Muscle of arm (tissue), 14 donors: ENCODE measurements at places on chromosomes 11 and 22. TPM values are rescaled to one million over a fixed set of nuclear protein-coding genes. Genes with fewer than 3 reads are reported as not detected.

The CNTF gene
- polyA plus RNA-seq = 1.0 TPM

The MYBPC3 gene
- polyA plus RNA-seq = 0.23 TPM

The SERHL2 gene
- polyA plus RNA-seq = 4.8 TPM

The NCAM1 gene
- polyA plus RNA-seq = 134 TPM

The SCGB1A1 gene
- not detected for polyA plus RNA-seq

The OR8G5 gene
- polyA plus RNA-seq = not detected

The GRM5 gene
- polyA plus RNA-seq = not detected

- no peak for DNase-seq
Observed at GRCh38 chr11:75248924-75249256, 8.3 kb downstream of the TPBGL start.

GRCh38 chr22:25109878-25110595 is 89.6 kb upstream of the CRYBB3 start:
- DNase-seq = no peak

DNA sequence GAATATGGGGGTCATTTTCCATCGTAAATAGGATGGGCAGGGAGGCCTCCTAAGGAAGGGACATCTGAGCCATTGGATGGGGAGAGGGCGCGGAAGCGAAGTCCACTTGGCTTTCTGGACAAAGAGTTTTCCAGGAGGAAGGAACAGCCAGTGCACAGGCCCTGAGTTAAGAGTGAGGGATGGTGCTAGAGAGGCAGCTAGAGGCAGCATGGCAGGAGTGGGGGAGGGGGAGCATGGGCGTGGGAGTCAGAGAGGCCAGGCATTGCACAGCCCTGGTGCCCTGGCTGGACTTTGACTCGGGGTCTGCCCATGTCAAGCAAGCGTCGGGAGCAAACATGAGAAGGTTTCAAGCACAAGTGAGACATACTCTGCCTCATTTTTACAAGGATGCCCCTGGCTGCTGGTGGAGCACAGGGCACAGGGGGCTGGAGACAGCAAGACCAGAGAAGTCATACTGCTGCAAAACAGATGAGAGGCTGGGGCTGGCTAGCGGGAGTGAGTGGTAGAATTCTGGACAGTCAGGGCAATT is 9.0 kb downstream of the GNAZ start:
- no peak for DNase-seq

DNA sequence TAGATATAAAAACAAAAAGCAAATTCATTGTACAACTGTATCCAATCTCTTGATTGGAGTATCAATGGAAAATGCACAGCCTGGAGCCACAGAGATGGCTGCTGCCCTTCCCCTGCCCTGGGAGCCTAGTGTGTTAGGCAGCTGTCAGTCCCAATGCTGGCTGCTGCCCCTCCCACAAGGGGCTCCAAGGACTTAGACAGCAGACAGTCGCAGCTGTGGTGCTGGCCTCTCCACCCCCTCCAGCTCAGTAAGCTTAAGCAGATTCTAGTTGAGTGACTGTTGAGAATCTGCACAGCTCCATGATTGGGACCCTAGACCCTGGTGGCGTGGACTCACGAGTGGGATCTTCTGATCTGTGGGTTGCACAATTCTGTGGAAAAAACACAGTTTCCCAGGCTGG is 1511.2 kb downstream of the FAM181B start:
- DNase-seq = no peak

DNA sequence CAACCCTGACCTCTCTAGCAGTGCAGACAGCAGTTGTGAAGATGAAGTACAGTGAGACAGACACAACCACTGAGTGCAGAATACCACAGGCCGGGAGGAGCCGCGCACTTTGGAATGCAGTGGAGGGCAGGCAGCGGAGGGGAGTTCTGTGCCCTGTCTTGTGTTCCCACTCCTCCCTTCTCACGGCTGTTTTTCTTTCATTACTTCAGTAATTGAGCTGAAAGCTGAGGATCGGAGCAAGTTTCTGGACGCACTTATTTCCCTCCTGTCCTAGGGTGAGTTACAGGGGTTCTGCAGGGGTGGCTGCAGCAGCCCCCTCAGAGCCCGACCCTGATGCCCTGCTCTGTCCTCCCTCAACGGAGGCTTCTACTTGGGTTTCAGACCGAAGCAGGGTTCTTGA is 5.6 kb downstream of the CLDN5 start:
- DNase-seq = no peak

- no peak for DNase-seq
Observed at GRCh38 chr11:70420008-70420464, 21.7 kb downstream of the CTTN start.

DNA sequence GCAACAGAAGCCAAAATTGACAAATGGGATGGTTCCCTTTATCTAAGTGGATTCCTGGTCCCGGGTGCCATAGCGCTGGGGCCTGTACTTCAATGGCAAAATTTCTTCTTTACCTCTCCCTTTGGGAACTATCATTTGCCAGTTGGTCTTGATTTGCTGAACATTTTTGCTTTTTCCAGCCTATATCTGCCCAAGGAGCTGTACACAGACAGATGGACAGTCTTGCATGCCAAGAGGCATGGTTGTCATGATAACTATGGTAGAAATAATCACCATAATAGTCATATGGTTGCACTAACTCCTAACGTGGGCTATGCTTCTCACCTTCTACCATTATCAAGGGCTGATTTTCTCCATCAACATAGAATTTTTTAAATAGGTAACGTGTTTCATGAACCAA is 1030.9 kb downstream of the OPCML start:
- no peak for DNase-seq

DNA sequence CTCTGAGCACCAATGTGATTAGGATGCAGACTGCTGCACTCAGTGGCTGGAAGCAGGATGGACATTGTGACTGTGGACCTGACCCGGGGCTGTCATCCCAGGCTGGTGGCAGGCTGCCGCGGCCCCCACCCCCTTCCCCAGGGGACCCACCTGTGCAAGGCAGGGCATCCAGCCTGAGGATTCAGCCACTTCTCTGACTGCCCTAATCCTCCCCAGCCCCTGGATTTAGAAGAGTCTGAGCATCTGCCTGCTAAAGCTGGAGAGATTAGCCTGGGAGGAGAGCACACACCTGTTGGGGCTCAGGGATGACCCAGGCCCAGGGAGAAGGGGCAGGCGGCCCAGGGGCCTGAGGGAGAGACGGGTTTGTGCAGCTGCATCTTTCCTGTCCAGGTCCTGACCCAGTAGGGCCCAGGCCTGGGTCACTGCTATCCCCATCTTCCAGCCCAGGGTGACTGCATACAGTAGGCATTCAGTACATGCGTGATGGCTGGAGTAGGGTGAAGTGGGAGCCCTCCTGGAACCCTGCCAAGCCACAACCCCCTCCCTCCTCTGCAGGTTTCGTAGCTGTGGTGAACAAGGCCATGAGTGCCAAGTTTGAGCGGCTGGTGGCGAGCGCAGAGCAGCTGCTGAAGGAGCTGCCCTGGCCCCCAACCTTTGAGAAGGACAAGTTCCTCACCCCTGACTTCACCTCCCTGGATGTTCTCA is 12.1 kb downstream of the DPP3 start:
- no peak for DNase-seq

DNA sequence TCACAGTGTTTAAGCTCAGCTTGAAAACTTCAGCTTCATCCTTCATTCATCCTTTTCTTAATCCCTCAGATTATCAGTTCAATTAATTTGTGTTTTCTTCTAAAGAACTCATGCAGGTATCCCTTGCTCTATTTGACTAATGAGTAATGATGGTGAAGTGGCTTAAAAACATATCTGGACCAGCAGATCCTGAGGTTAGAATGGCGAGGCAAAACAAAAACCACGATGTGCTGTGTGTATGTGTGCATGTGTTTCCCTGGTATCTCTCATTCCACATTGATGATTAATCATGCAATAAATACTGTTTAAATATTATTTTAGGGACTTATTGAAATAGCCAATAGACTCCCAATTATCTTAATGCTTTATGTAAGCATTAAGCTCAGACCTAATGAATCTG is 437.0 kb downstream of the DYNC2H1 start:
- DNase-seq = no peak

- no peak for DNase-seq
Observed at GRCh38 chr11:11125618-11126017, 227.4 kb downstream of the CSNK2A3 start.

DNA sequence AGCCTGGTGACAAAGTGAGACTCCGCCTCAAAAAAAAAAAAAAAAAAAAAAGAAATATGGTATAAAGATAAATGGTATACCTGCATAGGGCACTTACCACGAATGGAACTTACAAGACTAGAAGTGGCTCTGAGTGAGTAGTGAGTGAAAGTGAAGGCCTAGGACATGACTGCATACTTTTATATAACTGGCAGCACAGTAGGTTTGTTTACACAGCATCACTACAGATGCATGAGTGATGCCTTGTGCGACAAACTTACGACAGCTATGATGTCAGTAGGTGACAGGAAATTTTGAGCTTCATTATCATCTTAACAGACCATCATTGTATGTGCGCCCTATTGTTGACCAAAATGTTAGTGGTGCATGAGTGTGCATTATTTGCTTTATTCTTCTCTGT is 17.7 kb downstream of the XRCC6 start:
- no peak for DNase-seq

DNA sequence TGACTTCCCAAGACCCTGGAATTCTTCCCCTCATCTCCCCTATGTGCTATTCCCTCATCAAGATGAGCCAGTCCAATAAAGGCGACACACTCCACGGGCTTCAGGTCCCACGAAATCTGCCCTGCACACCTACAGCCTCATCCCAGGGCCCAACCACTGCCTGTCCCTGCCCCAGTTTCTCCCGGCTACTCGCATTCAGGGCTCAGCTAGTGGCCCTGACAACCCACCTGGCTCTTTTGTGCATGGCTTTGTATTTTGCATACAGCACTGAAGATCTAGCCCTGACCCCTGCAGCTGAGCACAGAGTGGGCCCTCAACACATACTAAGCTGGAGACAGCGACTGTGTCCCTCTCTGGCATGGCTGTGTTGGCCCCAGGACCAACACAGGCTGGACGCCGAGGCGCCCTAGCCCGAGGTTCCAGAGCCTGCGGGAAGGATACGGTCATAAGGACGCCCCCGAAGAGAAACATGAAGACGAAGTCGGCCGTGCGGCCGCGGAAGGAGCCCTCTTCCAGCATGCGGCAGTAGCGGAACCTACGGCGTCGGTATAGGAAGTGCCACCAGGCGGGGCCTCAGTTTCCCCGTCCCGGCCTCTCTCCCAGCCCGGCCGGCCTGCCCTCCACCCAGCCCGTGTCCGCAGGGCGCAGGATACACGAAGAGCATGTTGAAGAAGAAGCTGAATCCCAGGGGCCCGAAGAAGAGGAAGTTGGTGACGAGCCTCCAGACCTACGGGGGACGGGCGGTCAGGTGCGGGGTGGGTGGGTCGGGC is 710 bp downstream of the DERL3 start:
- DNase-seq = no peak
